ENCODE measurements at places on chromosomes 7 and 10. TPM values are rescaled to one million over a fixed set of nuclear protein-coding genes. Genes with fewer than 3 reads are reported as not detected.

FEZF1 gene
- total RNA-seq, result not detected

CADPS2 gene
- not detected for total RNA-seq

MLXIPL gene
- total RNA-seq, result not detected

NKX2-3 gene
- not detected for total RNA-seq

ARID5B gene
- total RNA-seq, result 56.7 TPM

All from OCI-LY7 (cell line).